Upper lobe of left lung (tissue), 6 donors: ENCODE measurements at places on chromosomes 1 and 21. TPM values are rescaled to one million over a fixed set of nuclear protein-coding genes. Genes with fewer than 3 reads are reported as not detected.

The PLEKHA6 gene
- 5.2 TPM for total RNA-seq

- DNase-seq = no peak
These were observed 83.5 kb upstream of the ZNF326 start for GRCh38 chr1:89911191-89911991.

The ZNF695 gene
- not detected for total RNA-seq

The AZIN2 gene
- 2.6 TPM for total RNA-seq

GRCh38 chr1:213291526-213291925, 240.5 kb downstream of the RPS6KC1 start:
- DNase-seq = no peak

The KRTAP6-2 gene
- not detected for total RNA-seq

The KRTAP19-3 gene
- total RNA-seq = not detected

DNA sequence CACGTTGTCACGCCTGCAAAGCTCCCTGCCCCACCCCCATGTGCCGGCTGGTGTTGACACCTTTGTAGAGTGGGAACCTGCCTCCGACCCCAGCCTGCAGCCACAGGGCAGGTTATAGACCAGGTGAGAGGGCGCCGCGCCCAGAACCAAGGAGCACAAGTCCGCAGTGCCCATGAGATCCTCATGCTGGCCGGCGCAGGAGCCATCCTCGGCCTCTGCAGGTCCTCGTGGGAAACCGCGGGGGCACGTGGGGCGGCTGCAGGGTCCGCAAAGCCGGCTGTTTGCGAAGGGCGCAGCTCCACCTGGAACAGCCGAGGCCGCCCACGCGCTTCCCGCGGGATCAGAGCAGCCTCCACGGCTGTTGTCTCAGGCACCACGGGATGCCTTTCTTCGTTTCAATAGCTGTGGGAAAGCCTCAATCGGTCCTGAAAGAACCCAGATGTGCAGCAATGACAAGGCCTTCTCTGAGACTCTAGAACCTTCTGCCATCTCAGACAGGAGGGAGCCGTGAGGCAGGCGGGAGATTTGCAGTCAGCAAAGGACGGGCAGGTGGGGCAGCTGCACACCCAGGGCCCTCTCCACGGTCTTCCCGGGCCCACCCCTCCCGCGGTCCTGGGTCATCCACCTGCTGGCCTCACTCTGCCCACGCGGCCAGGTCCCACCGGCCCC, 29.9 kb downstream of the POFUT2 start:
- peak; percentile 83 for DNase-seq

GRCh38 chr1:180392427-180393145, 109.8 kb downstream of the ACBD6 start:
- no peak for DNase-seq

- DNase-seq = peak; percentile 76
These were observed 229.7 kb upstream of the TMEM51 start for GRCh38 chr1:14923727-14924452.

The SLC39A1 gene
- 41.9 TPM for total RNA-seq

The S100A7A gene
- total RNA-seq = not detected

The FCER1A gene
- 6.8 TPM for total RNA-seq

DNA sequence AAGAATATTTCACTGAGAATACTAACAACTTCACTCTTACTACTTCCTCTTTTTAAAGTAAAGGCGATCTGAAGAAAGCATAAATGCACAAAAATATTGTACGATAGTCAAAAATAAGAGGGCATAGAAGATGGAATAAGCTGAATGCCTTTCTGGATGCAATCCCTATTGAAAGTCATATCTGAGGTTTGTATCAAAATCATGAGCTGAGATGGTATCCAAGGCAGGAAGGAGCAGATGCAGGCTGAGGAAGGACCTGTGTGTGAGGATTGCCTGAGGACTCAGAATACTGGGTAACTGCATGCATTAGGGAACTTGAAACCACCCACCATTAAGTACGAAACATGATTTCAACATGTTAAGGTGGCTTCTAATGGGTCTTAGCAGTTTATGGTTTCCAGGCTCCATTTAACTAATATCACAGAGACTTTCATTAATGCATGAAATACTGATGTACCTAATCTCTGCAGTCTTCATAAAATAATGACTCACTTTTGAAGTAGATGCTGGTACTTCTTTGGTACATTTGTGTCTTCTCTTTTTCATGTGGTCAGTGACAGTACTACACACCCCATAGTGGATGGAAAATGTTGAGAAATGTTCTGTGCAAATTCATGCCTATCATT, 29.6 kb upstream of the RGS1 start:
- DNase-seq = no peak

DNA sequence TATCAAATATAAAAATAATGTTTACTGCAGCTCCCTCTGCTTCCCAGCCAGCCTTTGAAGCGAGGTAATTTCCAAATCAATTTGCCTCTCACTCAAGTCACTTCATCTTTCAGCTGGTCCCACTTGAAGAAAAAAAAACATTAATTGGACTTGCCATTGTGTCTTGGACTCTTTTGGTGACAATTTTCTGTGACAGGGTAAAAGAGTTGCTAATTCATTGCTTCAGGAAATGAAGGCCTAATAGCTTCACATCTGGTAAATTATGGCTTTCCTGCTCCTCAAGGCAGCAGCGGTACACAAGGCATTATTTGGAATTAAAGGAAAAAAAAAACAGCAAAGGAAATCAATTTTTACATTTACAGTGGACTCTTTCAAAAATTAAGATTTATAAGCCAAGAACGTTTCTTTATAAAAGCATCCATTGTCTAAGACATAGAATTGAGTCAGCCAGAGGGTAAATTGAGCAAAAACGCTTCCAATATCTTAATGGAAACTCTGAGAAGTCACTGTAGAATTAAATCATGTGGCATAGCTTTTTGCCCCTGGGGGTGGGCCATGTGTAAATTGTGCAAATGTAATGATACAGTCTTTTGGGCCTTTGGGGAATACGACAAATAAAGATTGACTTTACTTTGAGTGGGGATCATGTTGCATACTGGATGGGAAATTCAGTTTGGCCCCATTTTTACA, 102.5 kb downstream of the LYPLAL1 start:
- no peak for DNase-seq

GRCh38 chr1:54007613-54008012, 10.4 kb downstream of the LDLRAD1 start:
- no peak for DNase-seq

DNA sequence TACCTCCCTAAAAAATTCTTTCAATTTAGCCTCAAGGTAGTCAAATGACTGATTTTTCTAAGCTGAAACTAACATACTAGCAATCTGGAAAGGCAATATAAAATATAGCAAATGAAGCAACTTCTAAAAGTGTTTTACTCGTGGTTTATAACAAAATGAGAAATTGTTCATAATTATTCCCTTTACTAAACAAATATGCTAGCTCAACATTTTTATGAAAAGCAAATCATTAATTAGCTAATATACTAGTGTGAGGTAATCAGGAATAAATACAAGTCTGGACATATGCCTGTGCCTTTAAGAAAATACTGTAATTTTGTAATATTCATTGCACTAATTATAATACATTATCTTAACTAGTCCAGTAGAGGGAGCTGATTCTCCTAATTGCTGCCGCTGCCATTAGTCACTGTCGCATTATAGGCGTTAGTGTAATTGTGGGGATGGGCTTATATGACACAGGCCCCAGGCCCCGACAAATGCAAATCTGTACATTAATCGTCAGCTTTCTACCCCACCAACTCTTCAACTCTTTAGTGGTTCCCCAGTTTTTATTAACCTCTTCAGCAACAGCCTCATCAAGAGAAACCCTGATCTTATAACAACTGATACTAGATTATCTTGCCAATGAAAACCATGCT, 160.9 kb downstream of the GABPA start:
- no peak for DNase-seq

The IFNAR2 gene
- 12.3 TPM for total RNA-seq

DNA sequence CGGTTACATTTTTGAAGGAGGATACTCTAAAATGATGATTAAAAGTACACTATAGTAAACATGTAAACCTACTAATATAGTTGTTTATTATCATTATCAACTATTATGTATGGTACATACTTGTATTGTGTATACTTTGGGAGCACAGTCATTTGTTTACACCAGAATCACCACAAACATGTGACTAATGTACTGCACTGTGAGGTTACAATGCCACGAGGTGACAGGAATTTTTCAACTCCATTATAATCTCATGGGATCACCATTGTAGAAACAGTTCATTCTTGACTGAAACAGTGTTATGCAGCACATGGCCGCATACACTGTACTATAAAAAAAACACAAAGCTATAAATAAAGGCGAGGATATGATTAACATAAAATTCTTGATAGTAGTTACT, 44.3 kb downstream of the GPATCH2 start:
- no peak for DNase-seq

DNA sequence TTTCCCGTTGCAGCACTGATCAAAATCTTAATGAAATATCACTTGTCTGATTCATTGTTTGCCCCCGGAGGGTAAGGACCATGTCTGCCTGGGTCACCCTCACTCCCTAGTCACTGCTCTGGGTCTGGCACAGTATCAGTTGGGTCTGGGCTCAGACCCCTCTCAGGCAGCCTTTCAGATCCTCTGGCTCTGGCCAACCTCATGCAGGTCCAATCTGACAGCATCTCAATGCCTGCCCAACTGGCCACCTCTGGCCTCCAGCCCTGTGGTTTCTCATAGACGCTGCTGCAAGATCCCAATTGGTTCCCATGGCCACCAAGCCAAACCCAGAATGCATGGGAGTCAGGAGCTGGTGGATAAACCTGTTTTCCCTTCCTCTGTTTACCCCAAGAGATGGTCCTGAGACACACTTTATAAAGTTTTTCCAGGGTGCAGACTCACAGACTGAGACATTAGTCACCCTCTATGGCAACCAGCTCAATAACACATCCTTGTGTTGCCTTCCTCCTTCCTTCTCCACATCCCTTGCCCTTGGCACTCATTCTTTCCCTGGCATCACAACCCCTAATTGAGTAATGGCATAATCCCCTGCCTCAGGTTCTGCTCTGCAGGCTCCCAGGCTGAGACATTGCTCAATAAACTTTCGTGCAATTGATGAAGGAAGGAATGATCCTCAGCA, 199.2 kb downstream of the GRIK3 start:
- DNase-seq = no peak

GRCh38 chr1:235834620-235835019, 32.1 kb downstream of the LYST start:
- no peak for DNase-seq

DNA sequence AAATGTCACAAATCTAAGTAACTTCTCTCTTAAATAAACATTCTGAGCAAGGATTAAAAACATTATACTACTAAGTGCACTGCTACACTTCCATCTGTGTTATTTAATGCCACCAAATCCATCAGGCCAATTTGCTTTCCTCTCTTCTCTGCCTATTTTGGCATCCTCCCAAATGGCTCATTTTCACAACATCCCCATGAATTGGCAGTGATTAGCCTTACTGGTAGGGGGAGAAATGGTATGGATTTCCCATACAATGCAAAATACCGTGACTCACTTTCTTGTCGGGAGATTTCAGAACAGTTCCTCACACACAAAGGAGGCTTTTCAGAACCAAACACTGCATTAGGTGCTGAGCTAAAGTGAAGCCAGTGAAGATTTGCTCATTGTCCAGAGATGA, 195.7 kb downstream of the MIS18A start:
- DNase-seq = no peak

DNA sequence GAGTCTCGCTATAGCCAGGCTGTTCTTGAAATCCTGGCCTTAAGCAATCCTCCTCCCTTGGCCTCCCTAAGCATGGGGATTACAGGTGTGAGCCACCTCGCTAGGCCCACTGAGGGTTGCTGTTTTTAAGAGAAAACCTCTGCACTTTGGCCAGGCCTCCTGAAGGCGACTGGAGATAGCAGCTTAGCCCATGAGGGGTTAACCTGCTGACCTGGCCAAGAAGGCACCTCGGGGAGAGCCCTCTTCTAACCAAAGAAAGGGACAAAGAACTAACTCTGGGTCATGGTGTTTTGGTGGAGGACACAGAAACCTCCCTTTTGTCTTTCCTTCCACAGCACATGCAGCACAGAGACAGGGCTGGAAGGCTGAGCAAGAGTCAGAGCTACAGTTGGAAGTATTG, 17.7 kb upstream of the KNCN start:
- no peak for DNase-seq

DNA sequence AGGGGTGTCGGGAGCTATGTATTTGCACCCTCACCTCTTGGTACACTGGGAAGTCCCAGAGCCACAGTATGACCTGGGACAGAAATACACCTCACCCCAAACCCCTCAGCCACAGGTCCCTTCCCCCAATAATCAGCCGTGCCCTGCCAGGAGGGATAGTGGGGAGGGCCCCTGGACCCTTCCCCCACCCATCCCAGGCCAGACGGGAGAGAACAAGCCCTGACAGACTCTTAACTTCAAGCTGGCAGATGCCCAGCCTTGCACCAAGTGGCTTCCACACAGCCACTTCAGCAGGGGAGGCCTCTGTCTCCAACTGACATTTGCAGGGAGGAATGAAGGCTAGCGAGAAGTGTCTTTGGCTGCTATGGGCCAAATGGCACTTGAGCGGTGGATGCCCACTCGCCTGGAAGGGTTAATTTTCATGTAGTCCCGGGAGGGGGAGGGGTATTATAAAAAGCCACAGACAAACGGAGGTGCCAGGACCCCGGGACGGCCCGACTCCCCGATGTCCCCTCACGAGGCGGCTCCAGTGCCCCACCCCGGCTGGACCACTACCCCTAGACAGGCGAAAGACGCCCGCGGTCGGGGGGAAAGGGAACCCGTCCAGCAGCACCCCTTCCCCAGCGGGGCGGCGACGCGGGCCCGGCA, 495 bp downstream of the SYNC start:
- no peak for DNase-seq

The CACNA1S gene
- total RNA-seq = not detected

The FAM72D gene
- total RNA-seq = 2.1 TPM

DNA sequence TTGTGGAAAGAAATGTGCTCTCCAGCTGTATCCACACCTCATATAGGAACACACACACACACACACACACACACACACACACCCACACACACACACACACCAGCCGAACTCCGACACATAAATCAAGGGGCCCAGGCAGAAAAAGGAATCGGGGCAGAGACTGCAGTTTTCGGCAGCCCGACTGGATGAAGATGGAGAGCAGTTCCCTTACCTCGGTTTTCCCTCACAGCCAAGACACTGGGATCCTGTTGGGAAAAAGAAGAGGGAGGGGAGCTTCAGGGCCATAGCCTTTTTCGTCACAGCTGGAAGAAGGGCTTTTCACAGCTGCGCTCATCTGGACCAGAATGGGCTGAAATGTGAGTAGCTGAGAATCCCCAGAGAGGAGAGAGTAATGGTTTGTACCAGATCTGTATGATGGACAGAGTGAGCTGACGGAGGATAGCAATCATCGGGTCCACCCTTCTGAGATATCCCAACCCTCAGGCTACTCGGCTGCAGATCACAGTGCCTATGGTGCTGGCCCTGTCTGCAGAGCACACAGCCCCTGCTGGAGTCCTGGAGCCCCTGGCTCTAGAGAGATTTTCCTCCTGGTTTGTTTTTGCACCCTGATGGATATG, 37.7 kb downstream of the PIK3C2B start:
- no peak for DNase-seq

GRCh38 chr1:85225624-85226380, 25.0 kb upstream of the SYDE2 start:
- DNase-seq = no peak

The GCSAML gene
- 0.91 TPM for total RNA-seq

GRCh38 chr1:244794071-244794470, 41.4 kb upstream of the COX20 start:
- no peak for DNase-seq

GRCh38 chr1:160837558-160838205, 25.0 kb downstream of the CD244 start:
- peak; percentile 30 for DNase-seq

- no peak for DNase-seq
These were observed 32.6 kb upstream of the FNBP1L start for GRCh38 chr1:93415296-93415695.
